Amniotic stem cell (primary cell): ENCODE measurements at places on chromosomes 5 and 9.

- no peak for DNase-seq
These were observed 50.4 kb downstream of the TRIO start for GRCh38 chr5:14193496-14193895.

GRCh38 chr9:36791222-36791950 is 218.7 kb downstream of the MELK start:
- DNase-seq, result no peak

GRCh38 chr9:123349691-123350480 is 6.1 kb upstream of the CRB2 start:
- peak; percentile 9 for DNase-seq

- no peak for DNase-seq
These were observed 158.0 kb upstream of the DMRTA1 start for GRCh38 chr9:22288661-22289060.

GRCh38 chr9:105421154-105421553 is 26.7 kb upstream of the FSD1L start:
- DNase-seq, result no peak

GRCh38 chr9:121743441-121744001 is 92.1 kb downstream of the DAB2IP start:
- no peak for DNase-seq

DNA sequence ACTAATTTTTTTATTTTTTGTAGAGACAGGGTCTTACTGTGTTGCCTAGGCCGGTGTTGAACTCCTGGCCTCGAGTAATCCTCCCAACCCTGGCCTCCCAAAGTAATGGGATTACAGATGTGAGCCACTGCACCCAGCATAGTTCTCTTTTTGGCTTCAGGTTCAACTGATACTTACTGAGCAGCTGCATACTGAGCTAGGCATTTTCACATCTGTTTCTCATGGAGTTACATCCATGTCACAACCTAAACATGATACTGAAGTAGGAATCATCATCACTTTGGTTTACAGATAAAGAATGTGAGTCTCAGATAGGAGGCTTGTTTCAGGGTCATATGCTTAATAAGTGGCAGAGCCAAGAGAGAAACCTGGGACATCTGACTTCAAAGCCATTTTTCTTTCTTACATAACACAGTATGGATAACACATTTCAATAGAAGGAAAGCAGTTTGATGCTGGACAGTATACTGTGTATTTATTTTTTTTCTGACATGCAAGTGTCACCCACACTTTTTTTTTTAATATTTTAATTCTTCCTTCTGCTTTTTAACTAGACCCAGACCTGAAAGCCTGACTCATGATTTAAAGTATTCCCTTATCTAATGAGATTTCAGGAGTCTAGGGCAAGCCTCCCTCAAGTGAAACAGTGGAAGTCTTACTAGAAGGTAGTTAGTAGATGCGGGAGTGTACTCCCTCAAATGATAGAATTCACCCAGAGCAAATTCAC is 90.8 kb downstream of the HACD4 start:
- no peak for DNase-seq

GRCh38 chr5:89324990-89325389 is 442.0 kb upstream of the MEF2C start:
- DNase-seq, result no peak

GRCh38 chr5:124948754-124949275 is 202.4 kb upstream of the ZNF608 start:
- no peak for DNase-seq

DNA sequence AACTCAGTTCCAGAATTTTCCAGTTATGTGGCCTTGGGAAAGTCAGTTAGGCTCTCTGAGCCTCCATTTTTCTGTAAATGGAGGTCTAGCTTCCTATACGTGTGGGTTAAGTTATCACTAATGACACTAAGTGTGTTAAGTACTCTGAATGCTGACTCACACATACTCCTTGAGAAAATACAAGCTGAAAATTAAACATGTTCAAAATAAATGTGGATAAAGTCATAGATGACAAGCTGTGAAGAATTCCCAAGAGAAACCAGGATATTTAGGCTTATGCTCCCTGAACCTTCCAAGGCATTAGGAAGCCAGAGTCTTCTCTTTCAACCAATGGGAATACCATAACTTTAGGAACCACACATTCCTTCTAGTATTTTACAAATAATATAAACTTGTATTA is 58.1 kb downstream of the ABCA1 start:
- no peak for DNase-seq

GRCh38 chr5:123598028-123598689 is 86.2 kb downstream of the CSNK1G3 start:
- no peak for DNase-seq

- DNase-seq, result no peak
These were observed 81.7 kb downstream of the KCNT1 start for GRCh38 chr9:135783540-135784245.

DNA sequence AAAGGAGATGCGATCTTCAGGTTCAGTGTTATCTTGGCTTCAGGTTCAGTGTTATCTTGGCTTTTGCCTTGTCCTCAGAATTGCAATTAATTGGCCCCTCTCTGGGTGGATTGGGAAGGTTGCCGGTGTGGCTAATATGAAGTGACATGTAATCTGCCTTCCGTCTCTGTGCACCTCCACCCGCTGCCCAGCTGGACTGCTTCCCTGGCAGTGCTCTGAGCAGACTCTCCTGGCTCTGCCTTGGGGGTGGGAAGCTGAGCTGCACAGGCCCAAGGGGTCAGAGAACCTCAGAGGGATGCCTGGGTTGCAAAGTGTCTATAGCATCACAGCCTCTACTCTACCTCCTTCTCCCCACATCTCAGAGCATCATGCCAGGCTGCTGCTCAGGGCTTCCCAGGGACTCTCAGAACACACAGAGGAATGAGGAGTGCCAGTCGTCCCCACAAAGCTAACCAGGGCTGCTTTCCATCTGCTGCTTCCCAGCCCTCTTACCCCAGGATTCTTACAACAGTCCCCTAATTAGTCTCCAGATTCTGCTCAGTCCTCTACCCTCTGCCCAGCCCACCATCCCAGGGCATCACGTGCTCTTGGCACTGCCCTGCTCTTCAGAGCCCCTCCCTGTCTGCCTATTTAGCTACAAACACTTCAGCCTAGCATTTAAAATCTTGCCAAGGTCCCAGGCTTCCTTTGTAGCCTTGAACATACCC is 54.4 kb upstream of the AFAP1L1 start:
- no peak for DNase-seq

DNA sequence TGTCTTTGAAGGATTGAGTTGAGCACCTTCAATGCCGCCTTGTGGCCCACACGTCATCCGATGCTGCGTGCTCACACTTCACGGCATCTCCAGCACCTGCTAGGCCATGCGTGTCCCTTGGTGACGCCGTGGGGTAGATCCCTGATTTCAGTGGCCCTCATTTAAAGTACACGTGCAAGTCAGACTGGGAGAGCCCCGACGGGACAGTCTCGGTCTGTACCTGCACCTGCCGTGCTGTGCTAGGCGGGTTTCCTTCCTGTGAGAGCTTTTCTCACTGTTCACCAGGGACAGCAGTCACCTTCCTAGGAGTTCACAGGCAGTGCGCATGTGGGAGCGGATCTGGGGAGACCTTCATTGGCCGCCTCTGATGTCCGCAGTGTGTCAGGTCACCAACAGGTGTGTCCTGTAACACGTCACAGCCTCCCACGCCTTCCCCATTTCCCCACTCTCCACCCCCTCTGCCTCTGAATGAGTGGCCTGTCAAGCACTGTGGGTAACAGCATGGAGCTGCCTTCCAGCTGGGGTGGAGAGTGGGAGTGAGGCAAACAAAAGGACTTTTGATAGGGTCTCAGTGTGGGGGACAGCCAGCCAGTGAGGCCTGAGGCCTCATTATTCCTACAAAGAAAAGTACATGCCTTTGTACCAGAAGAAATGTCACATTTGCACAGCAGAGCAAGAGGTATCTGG is 236.4 kb downstream of the FANCC start:
- no peak for DNase-seq

DNA sequence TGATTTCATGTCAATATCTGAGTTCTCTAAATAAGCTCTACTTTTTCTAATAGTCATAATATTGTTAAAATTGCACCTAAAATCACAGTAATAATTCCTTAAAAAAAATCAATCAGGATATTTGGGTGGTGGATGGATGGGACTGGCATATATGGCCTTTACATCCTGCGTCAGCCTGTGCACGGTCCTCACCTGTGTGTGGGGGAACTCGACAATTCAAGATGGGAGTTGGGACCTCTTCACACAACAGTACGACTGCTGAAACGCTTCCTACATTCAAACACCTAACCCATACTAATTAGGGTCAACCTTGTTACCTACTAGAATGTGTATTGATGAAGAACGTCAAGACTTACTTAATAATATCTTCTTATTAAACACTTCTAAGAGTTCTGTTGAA is 90.5 kb downstream of the OSMR start:
- no peak for DNase-seq

- no peak for DNase-seq
These were observed 178.4 kb upstream of the MVB12B start for GRCh38 chr9:126147936-126148870.

DNA sequence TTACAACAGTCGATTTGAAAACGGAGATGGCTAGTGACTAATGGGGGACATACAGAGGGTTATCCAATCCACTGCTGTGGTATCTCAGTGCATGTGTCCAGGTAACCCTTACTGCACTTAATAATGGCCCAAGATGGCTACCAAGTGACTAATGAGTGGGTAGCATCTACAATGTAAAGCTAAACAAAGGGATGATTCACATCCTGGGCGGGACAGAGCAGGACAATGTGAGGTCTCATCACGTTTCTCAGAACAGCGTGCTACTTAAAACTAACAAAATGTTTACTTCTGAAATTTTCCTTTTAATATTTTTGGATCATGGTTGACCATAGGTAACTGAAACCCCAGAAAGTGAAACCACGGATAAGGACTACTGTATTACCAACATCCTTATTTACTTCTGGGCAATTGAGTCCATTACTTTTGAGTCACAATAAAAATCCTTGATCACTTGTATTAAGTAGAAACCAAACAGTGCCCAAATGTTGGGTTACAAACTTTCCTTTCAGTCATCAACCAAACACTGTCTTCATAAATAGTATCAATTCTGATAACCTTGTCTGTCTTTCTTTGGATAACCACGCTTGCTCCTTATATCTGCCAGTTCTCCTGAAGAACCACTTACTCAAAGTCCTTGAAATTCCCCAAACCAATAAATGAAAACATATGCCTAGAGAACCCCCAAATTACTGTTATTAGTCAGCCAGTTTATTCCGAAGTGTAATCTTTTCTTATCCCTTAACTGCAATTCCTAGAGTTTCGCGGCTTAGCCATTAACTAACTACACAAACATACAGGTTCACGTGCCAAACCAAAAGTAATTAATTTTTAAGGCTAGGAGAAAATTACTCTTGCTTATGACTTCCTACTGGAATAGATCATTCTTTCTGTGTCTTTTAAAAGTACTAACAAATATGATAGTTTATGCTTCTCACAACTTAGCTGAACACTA is 59.7 kb downstream of the ELL2 start:
- DNase-seq, result no peak

- no peak for DNase-seq
These were observed 396.5 kb downstream of the ZNF608 start for GRCh38 chr5:124349931-124350330.
